ENCODE measurements at places on chromosomes 6 and 20. TPM values are rescaled to one million over a fixed set of nuclear protein-coding genes. Genes with fewer than 3 reads are reported as not detected.

Gene RAB22A
- 22.6 TPM for total RNA-seq

Gene PRRT1
- 1.2 TPM for total RNA-seq

Gene SAMD10
- 3.6 TPM for total RNA-seq

Gene SLPI
- total RNA-seq = 1,714 TPM

Gene ABHD16B
- not detected for total RNA-seq

Gene GSTA3
- 2.1 TPM for total RNA-seq

Gene POLR1C
- 26.1 TPM for total RNA-seq

Gene HSPA1L
- total RNA-seq = 2.5 TPM

Gene RBPJL
- total RNA-seq = not detected

Gene SPTLC3
- total RNA-seq = 18.7 TPM

Gene LY86
- total RNA-seq = 20.2 TPM

Gene SLC17A2
- not detected for total RNA-seq

Gene SRSF12
- total RNA-seq = not detected

Gene PBOV1
- not detected for total RNA-seq

Gene PRKN
- total RNA-seq = 6.1 TPM

Gene OLIG3
- not detected for total RNA-seq

Gene CENPW
- total RNA-seq = 7.1 TPM

Gene CCN6
- not detected for total RNA-seq

Gene KCNS1
- total RNA-seq = 3.5 TPM

Gene FAXC
- 4.3 TPM for total RNA-seq

Gene F13A1
- 187 TPM for total RNA-seq

Gene TREM1
- 160 TPM for total RNA-seq

Gene TFAP2D
- not detected for total RNA-seq

Gene ASIP
- total RNA-seq = not detected

Gene FAM120B
- 29.0 TPM for total RNA-seq

Gene KHDC1L
- total RNA-seq = not detected

Gene MOXD1
- 13.4 TPM for total RNA-seq

Gene ARMH2
- total RNA-seq = 0.68 TPM

Gene TFAP2A
- total RNA-seq = 0.47 TPM

Gene NCR2
- not detected for total RNA-seq

Gene EPPIN
- 0.38 TPM for total RNA-seq

Gene ADTRP
- 42.5 TPM for total RNA-seq

Gene LY6G6F
- 0.97 TPM for total RNA-seq

Gene PEX3
- total RNA-seq = 14.7 TPM

Gene MOCS1
- total RNA-seq = 22.9 TPM

Gene SOBP
- 6.9 TPM for total RNA-seq

Gene GTF2H4
- total RNA-seq = 37.1 TPM

Gene FOXA2
- 23.5 TPM for total RNA-seq

Gene PRICKLE4
- total RNA-seq = 12.1 TPM

Gene PSMA7
- 223 TPM for total RNA-seq

Gene PCSK2
- 38.8 TPM for total RNA-seq

Gene LGSN
- total RNA-seq = 1.7 TPM
